ENCODE measurements at places on chromosomes 3 and 15.

DNA sequence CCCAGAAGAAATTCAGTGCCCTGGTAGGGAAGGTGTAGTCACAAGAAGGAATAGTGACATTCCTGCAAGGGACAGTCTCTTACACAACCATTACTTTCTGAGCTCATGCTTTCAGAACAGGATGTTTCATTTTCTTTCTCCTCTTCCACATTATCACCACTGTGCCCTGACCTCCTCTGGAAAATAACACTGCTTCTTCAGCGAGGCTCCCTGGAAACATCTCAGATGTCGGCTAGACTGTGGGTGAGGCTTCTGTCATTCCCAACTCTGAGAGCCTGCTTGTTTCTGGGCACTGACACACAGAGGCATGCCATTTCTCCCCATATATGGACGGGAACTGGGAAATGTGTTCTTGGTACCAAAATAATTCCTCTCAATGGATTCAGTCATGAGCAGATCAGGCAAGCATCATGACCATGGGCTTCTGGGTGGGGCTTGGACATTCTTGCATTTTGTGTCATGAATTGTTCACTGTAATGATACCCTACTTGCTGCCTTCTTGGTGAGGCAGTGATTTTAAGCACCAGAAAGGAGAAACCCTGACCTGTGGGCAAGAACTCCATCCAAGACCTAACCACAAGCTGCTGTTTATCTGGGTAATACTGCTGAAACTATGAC is 14.3 kb upstream of the TNFAIP8L3 start:
- DNase-seq, result no peak

GRCh38 chr3:129758785-129759320 is 134.7 kb downstream of the TMCC1 start:
- no peak for DNase-seq

DNA sequence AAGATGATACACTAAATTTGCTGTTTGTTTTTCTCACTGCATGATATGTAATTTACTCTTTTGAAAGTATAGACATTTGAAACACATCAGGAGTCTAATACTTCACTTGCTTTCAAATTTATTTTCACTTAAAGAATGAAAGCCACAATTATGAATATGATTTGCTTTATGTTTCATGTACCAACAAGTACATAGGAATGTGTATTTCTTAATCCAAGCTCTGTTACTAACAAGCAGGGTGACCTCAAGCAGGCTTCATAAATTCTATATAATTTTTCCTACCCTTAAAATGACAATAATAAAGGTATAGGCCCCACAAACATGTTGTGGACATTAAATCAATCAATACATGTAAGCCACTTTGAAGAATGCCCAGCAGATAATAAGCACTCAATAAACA is 170.2 kb upstream of the P2RY1 start:
- DNase-seq, result no peak

GRCh38 chr3:62948921-62949320 is 73.7 kb upstream of the CADPS start:
- DNase-seq, result no peak

DNA sequence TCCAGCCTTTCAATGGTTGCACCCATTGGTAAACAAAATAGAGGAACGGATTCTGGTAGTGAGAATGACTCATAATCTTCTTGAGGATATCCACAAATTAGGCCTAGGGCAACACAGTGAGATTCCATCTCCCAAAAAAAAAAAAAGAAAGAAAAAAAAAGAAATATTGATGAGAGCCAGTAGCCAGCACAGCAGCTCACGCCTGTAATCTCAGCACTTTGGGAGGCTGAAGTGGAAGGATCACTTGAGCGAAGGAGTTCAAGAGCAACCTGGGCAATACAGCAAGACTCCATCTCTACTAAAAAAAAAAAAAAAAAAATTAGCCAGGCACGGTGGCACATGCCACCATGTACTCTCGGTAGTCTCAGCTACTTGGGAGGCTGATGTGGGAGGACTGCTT is 51.9 kb downstream of the DENND4A start:
- DNase-seq, result no peak

- DNase-seq, result no peak
These were observed 38.1 kb downstream of the HOMER2 start for GRCh38 chr15:82914396-82914795.

- no peak for DNase-seq
These were observed 39.7 kb upstream of the EPHA3 start for GRCh38 chr3:89067736-89068135.

GRCh38 chr3:176987901-176988650 is 209.2 kb downstream of the TBL1XR1 start:
- DNase-seq, result no peak

GRCh38 chr15:82051664-82052063 is 5.8 kb upstream of the MEX3B start:
- DNase-seq, result no peak

DNA sequence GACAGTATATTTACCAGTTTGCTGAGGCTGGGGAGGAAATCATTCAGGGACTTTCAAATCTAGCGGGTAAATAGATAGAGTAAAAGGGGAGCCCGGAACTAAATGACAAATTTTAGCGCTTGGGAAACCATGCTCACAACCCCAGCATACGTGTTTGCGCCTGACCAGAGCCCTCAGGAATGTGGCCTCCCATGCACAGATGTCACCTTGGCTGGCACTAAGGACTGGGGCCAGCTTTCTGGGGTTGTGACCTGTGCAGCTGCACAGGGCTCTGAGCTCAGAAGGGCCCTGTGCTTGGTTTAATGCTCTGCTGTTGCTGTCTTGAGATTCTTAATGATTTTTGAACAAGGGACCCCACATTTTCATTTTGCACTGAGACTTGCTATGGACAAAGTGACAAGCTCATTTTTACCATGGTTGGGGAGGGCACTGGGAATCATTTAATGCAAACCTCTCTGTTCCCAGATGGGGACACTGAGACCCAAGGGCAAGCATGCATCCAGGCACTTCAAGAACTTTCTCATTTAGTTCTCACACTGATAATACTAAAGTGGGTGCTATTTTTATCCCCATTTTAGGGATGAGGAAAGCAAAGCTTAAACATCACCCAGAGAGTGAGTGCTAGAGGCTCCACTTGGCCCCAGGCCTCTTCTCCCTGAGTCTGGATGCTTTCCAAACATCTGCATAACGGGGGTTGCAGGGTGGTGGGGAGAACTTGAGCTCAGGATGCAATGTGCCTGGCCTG is 44.1 kb upstream of the FAM107A start:
- no peak for DNase-seq

- DNase-seq, result peak; percentile 10
These were observed 473.3 kb downstream of the OTOL1 start for GRCh38 chr3:161969867-161970266.

DNA sequence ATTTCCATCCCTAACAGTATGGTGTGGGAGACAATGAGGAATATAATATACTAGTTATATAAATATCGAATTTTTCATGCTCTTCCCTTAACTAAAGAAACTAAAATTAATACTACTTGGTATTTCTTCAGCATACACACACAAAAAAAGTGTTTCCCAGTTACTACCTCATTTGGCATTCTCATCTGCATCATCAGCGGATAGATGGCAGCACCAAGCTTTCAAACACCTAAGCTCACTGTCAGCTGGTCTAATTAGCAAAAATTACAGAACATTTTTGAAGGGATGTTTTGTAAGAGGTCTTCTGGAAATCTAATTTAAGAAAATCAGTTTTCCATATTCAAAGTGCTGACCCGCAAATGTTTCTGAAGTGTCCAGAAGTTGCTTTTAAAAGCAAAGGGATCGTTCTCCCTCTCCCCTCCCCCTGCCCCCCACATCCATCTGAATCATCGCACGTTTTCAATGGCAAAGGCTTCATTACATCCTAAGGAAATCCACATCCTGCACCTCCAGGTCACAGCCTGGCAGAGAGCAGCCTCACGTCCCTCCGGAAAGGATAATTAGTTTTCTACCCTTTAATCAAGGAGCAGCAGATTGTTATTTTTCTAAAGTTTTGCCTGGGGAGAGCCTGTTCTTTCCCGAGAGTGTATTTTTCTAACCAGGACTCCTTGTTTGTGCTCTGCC is 86.1 kb upstream of the SPATA12 start:
- no peak for DNase-seq

DNA sequence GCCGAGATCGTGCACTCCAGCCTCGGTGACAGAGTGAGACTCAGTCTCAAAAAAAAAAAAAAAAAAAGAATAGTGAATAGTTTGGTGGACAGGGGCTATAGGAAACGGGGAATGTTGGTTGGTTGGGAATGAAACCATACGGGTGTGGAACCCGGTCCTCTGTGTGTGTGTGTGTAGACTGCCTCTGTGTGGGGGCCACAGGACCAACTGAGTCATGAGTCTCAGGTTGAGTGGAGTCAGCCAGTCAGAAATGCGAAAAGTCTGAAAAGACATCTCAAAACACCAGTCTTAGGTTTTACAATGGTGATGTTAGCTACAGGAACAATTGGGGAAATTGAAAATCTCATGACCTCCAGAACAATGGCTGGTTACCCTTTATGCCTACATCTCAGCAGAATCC is 44.5 kb downstream of the ZDHHC19 start:
- no peak for DNase-seq

- no peak for DNase-seq
These were observed 79.3 kb upstream of the TCF12 start for GRCh38 chr15:56839099-56839498.

- no peak for DNase-seq
These were observed 39.4 kb downstream of the CLDN18 start for GRCh38 chr3:138049157-138049919.

GRCh38 chr15:31440754-31441311 is 114.2 kb downstream of the KLF13 start:
- no peak for DNase-seq

DNA sequence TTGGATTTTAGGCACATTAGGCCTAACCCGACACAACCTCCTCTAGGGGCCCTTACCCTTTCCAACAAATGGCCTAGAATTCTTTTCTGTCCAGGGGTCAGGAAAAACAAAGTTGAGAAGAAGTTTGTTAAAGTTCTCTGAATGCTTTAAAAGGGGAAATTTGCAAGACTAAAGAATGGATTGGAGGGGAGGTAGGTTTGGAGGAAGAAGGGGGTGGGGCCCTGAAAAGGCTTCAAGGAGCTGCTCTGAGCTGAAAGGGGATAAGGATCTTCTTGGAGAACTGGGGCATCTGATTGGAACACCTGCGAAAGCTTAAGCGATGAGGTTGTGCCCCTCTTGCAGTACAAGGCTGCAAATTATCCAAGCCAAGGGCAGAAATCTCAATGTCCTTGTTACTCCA is 3.9 kb upstream of the SENP2 start:
- no peak for DNase-seq

DNA sequence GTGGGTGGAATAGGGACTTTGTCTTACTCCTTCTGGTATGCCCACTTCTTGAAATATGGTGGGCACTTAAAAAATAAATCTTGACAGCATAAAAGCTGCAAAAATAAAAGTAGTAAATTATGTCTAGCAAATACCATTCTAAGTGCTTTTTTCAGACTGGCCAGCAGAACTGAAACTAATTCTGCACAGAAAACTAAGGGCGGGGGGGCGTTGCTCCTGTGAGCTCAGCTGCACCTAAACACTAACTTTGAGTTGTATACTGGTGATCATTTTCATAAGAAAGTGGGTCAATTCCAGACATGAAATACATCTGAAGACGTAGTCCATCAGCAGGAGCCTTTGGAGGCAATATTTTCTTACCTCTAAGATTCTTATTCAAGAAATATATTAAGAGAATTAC is 114.8 kb downstream of the WDR76 start:
- DNase-seq, result no peak

DNA sequence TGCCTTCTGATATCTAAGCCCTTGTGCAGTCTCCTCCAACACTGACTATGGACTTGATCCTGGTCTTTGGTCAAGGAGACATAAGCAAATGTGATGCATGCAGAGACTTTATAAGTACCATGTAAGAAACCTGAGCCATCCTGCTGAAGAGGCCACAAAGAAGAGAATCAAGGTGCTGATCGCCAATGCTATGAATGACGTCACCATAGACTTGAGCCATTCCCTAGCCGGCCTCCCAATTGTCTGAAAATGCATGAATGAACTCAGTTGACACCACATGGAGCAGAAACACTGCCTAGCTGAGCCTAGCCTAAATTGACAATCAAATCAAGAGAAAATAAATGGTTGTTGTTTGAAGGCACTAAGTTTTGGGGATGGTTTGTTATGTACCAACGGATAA is 51.9 kb downstream of the CERS3 start:
- no peak for DNase-seq

DNA sequence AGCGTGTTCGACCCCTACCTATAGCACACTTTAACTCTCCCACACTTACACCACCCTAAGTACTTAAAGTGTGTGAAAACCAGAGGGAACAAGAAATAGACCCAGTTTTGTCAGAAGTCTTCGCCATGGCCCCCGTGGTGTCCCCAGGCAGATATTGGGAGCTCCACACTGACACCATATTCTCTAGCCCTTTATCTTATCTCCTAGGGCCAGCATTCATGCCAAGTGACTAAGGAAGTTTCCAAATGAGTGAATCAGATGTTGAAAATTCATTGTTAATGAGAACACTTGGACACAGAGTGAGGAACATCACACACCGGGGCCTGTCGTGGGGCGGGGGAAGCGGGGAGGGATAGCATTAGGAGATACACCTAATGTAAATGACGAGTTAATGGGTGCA is 31.8 kb downstream of the P3H2 start:
- DNase-seq, result no peak

DNA sequence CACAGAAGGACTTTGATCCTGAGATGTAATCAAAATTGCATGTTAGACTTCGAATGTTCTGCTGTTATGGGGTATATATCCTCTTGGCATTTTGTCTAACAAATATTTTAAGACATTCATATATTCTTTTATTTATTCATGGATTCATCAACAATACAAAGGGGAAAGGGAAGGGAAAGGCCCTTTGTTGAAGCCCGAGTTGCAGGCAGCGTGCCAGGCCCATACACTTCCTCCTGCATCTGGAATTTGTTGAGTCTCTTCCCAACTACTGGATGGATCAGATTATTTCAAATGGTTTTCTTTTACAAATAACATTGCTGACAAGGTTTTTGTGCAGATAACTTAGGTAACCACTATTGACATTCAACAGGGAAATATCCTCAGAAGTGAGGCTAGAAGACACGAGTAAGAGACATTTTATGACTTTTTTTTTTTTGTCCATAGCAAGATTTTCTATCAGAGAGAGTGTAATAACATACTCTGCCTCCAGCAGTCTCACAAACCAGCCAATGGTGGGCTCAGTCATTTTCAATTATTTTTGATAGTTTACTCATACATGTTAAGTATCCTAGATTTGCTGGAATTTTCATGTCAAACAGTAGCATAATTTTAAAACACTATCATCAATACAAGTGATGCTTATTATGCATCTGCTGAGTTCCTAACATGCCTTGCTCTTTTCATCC is 94.3 kb downstream of the RPL39L start:
- no peak for DNase-seq

DNA sequence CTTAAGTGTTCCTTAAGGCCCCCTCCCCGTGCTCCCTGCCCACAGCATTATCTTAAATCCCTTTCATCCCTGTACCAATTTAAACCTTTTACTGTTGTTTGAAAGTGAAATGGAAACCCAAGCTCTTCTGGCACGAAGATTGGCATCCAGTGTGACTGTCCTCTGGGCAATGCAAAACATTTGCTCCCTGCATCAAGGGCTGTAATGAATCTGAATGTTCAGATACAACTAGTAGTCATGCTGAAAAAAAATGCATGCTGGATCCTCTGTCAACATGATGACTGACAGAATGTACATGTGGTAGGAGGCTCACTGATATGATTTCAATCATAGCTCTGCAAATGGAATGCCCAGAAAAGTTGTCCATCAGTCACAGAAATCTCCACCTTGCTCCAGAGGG is 8.1 kb upstream of the CDIN1 start:
- no peak for DNase-seq

Measured in HTR-8/SVneo (cell line).